ENCODE measurements at places on chromosomes 16 and 17.

- H3K27ac ChIP-seq: no peak overlapping the region
- no peaks in the 10 kb centered on the region for H3K27me3 ChIP-seq
- no peak overlapping the region for H3K4me3 ChIP-seq
- no peaks in the 10 kb centered on the region for H3K4me1 ChIP-seq
Observed at GRCh38 chr16:82715160-82715559, 88.4 kb downstream of the CDH13 start.

- H3K36me3 ChIP-seq: no peaks in the 10 kb centered on the region
- no peak overlapping the region for H3K27ac ChIP-seq
- no peak overlapping the region for H3K4me3 ChIP-seq
- no peak for DNase-seq
- H3K4me1 ChIP-seq: no peaks in the 10 kb centered on the region
Observed at GRCh38 chr16:7689234-7689633, 356.6 kb downstream of the RBFOX1 start.

DNA sequence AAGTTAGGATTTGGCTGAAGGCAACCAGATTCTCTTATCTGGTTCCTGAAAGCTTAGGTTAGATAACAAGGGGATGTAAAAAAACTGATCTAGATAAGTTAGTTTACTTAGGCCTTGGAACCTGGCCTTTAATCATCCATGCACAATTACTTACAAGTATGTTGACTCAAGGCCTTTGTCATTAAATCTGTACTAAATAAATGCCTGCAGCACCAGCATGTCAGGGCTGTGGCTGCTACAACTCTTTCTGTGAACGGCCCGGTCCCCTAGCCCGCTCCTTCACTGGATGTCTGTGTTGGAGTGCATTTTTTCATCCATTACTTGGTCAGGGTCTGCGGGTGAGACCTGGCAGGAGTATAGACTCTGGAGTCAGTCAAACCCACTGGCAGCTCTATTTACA lies 48.4 kb upstream of the ALDH3A1 start:
- peaks cover 2% of the 10 kb centered on the region for H3K36me3 ChIP-seq
- H3K4me1 ChIP-seq: no peaks in the 10 kb centered on the region
- no peak overlapping the region for H3K27ac ChIP-seq
- no peak overlapping the region for H3K4me3 ChIP-seq
- no peaks in the 10 kb centered on the region for H3K27me3 ChIP-seq
- no peak for DNase-seq

DNA sequence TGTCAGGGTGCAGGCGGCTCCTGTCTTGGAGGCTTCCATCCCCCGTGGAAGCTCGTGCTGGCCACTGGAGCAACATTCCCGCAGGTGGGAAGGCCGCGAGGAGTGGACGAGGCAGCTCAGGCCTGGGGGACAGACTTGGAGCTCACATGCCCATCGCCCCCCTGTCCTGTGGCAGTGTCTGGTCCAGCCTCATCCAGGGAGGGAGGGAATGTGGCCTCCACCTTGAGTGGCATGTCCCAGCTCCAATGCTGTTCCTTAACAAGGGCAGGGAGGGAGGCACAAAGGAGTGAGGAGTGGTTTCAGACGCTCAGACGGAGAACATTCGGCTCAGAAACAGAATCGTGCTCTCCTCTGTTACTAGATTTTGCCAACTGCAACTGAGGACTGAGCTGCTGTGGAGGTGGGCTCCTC lies 159.4 kb upstream of the CHMP6 start:
- no peaks in the 10 kb centered on the region for H3K27me3 ChIP-seq
- DNase-seq: peak; percentile 70
- peaks cover 2% of the 10 kb centered on the region for H3K36me3 ChIP-seq
- peak overlapping the region; percentile 58 for H3K4me3 ChIP-seq
- H3K4me1 ChIP-seq: peaks cover 21% of the 10 kb centered on the region

Measured in fibroblast of lung (primary cell).